Cardiac septum (tissue), 1 donor: ENCODE measurements at places on chromosomes 3 and 15. TPM values are rescaled to one million over a fixed set of nuclear protein-coding genes. Genes with fewer than 3 reads are reported as not detected.

The CHRNA5 gene
- 2.0 TPM for total RNA-seq

The ATXN7 gene
- total RNA-seq = 26.4 TPM

The ATP13A4 gene
- total RNA-seq = not detected

The PLCH1 gene
- total RNA-seq = 0.16 TPM

The GAP43 gene
- 2.6 TPM for total RNA-seq

The TTC21A gene
- total RNA-seq = 3.0 TPM

DNA sequence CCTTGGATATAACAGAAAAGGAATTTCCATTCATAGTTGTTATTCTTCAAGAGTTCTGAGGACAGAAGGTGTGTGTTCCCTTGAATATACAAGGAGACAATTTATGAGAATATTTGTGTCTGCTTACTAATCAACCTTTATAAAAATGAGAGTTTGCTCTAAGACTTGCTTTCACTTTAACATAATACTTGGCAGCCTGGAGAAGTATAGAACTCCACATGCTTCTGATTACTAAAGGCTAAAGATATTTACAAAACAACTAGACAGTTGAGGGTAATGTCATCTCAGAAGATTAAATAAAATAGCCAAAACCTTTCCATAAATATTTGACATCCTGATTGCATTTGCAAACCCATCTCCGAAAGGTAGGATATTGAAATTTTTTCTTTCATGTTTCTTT, 727.1 kb upstream of the NAALADL2 start:
- DNase-seq = no peak

- no peak for DNase-seq
Observed at GRCh38 chr15:34436956-34437442, 609 bp downstream of the GOLGA8A start.

DNA sequence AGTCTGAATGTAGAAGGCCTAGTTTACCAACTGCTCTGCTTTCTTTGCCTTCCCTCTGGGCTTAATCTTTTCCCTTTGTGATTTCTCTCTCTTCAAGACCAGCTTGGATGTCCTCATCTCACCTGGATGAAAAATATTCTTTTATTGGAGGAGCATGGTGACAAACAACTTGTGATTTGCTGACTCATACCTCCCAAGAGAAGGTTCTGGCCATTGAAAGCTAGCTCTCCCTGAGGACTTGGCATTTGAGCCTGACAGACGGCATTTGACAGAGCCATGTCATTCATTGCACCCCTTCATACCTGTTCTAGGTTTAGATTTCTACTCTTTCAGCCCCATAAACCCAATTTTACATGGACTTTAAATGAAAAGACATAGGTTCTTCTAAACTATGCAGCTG, 33.3 kb downstream of the ATG7 start:
- DNase-seq = no peak

GRCh38 chr3:52062505-52062904, 6.1 kb upstream of the DUSP7 start:
- no peak for DNase-seq

- no peak for DNase-seq
Observed at GRCh38 chr15:63056829-63057228, 14.3 kb downstream of the TPM1 start.

- no peak for DNase-seq
Observed at GRCh38 chr15:89358435-89358754, 23.8 kb upstream of the POLG start.

DNA sequence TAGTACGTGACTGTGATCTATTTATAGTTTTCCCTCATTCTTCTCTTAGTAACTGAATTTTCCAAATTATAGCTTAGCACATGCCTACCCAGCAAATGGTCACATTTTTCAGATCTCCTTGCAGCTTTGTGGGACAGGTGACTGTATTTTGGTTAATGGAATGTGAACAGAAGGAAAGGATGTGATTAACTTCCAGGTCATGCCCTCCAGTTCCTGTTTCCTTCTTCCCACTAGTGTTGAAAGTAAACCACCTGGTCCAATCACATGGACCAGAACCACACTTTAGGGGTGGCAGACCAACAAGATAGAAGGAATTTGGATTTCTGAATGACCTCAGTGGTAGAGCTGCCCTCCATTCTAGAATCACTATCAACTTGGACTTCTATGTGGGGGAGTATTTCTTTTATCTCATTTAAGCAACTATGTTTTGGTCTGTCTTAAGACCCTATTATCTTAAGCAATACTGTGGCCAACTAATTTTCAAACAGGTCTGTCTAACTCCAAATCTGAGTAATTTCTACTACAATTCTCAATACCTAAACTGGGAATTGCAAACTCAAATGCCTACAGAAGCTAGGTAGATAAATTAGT, 76.0 kb upstream of the TSC22D2 start:
- no peak for DNase-seq

GRCh38 chr3:170909129-170909903, 879 bp upstream of the EIF5A2 start:
- no peak for DNase-seq

DNA sequence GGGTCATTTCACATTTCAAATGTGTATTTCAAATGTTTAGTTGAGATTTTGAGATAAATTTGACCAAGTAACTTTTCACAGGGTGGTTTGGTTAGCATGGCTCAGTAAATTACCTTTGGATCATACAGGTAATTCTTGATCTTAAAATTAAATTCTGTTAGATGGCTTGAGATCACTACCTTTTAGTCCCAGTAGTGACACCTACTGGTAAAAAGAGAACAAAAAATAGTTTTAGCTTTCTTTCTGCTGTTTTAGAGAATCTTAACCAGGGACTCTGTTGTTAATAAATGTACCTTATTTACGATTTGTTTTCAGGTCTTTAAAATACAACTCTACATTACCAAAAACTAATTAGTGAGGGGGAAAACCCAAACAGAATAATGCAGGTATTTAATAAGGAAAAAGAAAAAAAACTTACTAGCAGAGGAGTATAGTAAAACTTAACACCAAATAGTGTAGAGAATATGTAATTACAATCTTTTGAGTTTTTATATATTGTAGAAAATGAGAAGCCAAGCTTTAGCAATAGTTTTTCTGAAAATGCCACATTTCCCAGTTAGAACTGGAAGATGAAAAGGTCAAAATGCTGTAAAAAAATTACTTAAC, 620.3 kb upstream of the AGTR1 start:
- DNase-seq = no peak

DNA sequence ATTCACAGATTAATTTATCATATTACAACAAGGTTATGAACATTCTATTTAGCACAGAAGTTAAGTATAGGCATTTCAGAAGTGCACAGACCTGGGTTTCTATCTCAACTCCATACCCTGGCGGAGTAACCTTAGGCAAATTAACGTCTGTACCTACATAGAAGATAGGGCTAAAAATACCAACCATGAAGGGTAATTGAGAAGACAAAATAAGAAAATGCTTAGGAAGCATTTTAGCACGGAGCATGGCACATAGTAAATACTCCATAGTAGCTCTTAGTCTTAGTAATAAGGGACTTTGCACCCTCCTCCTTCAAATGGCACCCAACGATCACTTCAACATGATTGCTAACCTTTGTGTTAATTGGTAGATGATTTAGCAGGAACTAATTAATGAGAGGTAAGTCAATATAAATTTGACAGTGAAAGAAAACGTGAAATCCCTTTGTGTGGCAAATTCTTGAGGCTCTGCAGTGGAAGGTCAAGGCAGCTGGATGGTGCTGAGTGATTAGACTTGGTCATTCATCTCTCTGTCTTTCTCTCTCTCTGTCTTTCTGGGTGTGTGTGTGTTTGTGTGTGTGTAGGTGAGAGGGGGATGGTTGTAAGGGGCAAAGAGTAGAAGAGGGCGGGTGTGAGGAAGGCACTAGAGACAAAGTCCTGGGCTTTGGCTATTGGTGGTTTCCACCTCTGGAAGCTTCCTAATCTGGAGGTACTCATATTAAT, 131.1 kb upstream of the PHLDB2 start:
- no peak for DNase-seq

- no peak for DNase-seq
Observed at GRCh38 chr15:70539912-70540530, 223.3 kb downstream of the UACA start.

DNA sequence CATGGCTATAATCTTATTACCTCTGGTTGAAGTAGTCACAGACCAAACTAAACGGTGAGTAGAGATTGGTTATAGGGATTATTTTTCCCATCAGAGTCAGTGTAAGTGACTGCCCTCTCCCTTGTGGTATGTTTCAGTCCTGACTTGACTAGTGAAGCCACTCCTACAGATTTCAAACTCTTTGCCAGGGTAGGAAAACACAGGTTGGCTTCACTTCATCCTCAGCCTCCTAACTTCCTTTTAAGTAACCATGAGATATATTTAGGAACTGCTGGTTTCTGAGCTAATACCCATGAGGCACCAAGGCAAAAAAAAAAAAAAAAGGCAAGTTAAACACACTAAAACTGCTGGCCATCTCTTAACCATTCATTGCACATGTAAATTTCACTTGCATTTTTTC, 349.2 kb upstream of the MCTP2 start:
- DNase-seq = no peak

DNA sequence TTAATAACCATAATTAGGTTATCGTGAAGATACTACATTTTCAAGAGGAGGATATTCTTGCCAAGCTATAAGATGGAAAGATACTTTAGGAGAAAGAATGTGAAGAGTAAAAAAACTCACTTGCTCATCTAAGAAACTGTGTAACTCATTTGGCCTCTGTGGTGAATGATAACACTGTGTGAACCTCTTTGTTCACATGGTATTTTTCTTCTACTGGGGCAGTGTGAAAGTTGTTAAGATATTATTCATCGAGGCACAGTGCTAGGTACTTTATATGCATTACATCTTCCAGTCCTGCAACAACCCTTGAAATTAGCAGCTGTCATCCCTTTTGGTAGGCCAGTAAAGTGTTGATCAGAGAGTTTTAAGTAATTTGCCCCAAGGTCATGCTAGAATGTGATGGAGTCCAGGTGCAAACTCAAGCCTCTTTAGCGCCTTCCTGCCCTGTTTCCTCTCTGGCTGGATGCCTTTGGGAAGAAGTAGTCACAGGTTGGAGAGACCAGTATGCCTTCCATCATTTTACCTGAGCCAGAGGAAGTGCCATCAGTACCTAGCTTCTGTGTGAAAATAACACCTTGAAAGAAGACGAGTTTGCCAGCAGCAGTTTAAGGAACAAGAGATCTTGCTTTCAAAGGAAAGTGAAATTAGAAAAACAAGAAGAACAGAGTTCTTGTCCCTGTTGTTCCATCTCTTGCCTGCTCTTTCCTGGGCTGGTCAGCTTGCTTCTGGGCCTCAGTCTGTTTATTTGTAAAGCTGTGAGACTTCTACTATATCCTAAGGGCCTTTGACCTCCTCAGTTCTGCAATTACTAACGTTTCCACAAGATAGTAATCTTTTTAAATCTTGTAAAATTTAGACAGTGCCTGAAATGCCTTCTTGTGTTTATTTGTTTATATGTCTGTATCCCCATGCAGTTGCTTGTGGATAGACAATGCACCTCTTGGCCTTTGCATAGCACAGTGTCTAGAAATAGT, 179.3 kb downstream of the FNDC3B start:
- no peak for DNase-seq

GRCh38 chr3:107641572-107642307, 119.0 kb downstream of the BBX start:
- no peak for DNase-seq

DNA sequence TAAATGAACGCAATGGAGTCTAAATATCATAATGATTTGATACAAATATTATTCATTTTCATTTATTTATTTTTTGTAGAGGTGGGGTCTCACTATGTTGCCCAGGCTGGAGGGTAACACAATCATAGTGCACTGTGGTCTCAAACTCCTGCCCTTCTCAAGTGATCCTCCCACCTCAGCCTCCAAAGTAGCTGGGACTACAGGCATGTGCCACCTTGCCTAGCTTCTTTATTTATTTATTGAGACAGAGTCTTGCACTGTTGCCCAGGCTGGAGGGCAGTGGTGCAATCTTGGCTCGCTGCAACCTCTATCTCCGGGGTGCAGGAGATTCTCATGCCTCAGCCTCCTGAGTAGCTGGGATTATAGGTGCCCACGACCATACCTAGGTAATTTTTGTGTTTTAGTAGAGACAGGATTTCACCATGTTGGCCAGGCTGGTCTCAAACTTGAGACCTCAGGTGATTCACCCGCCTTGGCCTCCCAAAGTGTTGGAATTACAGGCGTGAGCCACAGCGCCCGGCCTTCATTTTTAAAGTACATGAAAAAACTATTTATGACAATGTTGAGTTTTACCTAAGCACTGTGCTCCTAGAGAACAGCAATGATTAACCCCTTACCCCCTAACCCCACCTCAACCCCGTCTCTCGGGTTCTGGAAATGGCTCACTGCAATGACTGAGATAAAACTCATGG, 4.0 kb upstream of the AEN start:
- DNase-seq = no peak

- DNase-seq = no peak
Observed at GRCh38 chr3:61864886-61865285, 303.5 kb downstream of the PTPRG start.

DNA sequence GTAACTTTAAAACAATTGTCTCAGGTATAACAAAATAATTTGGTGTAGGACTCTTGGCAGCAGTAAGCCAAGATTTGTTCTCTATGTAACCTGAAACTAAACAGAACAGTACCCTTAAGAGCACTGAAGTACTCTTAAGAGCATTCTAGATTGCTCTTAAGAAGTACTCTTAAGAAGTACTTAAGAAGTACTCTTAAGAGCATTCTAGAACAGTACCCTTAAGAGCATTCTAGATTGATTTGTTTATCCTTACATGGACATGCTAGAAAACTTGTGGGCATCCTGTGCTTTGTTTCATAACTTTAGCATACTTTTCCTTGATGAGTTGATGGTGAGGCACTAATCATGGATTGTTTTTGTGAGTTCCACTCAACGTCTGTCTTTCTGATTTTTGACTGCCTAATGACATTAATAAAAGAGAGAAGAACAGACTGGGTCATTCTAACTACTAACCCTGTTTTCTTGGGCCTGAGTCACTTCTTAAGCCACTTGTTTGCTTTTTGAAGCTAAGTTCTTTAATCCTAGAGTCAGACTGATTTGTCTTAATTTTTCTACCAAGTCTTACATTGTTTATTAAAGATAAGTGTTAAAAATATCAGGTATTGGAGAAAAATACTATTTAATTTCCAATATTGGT, 57.2 kb upstream of the UTS2B start:
- no peak for DNase-seq
